HS-27A (cell line): ENCODE measurements at places on chromosomes 16 and 17.
A peak's percentile ranks its signal among the peaks of the same experiment; 100 is the strongest.

GRCh38 chr16:64051824-64052223, 1070.0 kb downstream of the CDH11 start:
- no peak for DNase-seq

- no peak for DNase-seq
These were observed 45.7 kb upstream of the ZNF469 start for GRCh38 chr16:88337021-88337420.

- DNase-seq = no peak
These were observed 79.6 kb upstream of the ATP2A3 start for GRCh38 chr17:4043862-4044261.

GRCh38 chr16:51931653-51932052, 615.3 kb downstream of the TOX3 start:
- no peak for DNase-seq

DNA sequence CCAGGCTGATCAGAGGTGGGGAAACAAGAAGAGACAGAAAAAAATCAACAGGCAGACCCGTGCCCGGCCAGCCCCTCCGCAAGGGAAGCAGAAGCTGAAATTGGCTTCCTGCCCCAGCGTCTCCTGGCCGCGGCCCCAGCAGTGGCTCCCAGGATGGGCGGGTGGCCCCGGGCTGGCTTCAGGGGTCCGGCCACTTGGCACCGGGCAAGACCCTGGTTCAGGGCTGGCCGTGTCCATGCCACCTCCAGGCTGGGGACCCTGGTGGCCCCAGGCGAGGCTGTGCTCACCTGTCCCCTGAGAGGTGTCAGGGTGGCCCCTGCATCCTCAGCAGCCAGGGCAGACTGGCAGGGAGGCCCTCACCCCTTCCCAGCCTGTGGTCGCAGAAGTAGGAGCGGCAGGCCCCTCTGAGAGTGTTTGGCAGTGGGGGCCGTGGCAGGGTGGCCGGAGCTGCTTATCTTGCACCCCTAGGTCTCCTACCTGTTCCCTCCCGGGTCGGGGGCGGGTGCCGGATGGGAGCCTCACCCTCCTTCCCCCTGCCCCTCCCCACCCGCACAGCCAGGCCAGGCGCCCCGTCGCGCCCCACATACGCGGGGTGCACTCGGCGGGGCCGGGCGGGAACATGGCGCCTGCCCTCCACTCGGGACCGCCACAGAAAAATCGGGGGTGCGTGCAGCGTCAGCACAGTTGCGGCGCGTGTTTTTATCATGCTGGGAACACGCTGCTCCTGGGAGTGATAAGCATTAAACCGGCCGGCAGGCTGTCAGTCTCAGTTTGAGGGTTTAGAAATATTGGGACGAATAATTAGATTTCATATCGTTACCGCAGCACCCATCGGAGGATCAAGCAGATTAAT, 46.7 kb upstream of the ZC3H18 start:
- DNase-seq = no peak

DNA sequence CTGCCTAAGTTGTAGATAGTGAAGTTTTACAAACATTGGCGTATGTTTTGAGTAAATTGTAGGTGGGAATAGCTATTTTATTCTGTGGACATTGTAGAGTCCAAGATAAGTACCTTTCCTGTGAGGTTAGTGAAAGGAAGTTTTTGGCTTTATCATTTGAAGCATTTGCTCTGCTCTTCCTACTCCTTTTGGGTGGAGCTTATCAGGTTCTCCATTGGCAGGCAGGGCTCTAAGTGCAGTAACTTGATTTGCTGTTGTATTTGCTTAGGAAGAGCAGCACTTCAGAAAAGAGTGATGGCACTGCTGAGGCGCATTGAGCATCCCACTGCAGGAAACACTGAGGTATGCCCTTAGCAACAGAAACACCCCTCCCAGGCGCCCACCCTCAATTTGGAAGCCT, 70.1 kb downstream of the OMG start:
- DNase-seq = no peak

DNA sequence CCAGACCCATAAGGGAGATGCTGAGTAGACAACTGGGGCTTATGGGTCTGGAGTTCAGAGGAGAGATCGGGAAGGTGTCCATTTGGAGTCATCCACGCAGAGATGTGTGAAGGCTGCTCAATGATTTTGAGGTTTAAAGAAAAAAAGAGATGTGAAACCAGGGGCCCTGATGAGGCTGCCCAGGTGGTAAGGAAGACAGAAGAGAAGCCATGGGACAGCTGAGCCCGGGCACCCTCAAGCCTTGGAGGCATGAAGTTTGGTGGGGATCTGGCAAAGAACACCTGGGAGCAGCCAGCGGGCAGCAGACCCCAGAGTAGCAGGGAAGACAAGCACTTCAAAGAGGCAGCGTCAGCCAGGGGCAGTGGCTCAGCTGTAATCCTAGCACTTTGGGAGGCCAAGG, 20.8 kb upstream of the MYO15B start:
- DNase-seq = no peak

- no peak for DNase-seq
These were observed 11.4 kb upstream of the C16orf78 start for GRCh38 chr16:49362230-49362629.

GRCh38 chr16:48101069-48101674, 54.6 kb downstream of the ABCC12 start:
- DNase-seq = no peak

DNA sequence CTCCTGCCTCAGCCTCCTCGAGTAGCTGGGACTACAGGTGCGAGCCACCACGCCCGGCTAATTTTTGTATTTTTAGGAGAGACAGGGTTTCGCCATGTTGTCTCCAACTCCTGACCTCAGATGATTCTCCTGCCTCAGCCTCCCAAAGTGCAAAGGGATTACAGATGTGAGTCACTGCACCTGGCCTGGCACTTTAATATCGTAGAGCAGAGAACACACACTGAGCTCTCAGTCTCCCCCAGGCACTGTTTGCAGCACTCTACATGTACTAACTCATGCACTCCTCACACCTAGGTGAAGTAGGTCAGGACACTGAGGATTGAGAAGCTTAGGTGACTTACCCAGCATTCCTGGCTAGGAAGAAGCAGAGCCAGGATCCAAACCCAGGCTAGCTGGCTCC, 15.0 kb downstream of the C17orf100 start:
- no peak for DNase-seq

DNA sequence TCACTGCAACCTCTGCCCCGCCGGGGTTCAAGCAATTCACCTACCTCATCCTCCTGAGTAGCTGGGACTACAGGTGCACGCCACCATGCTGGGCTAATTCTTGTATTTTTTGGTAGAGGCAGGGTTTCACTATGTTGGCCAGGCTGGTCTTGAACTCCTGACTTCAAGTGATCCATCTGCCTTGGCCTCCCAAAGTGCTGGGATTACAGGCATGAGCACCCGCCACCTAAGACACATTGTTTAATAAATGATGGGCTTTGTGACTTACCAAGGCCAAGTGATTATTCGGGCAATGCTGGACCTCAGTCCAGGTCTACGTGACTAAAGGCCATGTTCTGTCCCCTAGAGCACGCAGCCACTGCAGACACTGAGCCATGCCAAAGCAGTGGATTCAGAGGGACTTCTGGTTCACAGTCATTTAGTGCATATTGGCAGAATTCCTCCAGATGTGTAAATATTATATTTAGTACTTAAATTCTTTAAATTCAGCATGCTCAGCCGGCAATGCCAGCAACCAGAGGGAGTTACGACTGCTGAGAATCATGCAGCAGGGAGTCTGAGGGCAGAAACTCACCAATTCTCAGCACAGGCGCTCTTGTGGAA, 4.8 kb upstream of the ERCC4 start:
- no peak for DNase-seq

GRCh38 chr16:49876716-49877129, 20.8 kb upstream of the ZNF423 start:
- DNase-seq = no peak

DNA sequence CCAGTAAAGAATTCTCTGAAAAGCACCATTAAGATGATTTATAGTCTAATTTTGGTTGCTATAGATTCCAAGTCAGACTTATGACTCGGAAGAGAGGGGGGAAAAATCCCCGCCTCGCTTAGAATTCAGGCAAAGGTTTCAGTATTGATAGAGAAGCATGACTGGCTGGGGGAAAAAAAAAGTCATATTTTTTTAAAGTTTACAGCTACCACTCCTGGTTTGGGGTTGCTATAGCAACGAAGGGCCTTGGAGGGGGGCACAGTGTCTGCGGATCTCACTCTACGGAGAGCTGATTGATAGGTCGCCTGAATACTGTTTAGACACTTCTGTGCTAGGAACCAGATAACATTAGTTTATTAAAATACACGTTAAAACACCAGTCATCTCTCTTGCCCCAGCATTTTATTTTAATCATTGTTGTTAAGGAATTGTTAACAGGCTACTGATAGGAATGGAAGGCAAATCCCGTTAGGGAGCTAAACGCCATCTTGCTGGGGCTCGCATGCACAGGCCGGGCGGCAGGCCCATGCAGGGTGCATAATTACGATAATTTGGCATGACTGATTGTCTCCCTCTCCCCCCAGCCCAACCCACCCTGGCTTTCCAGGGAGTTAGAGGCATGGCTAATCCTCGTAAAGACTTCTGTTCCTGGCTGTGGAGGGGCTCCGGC, 380.0 kb upstream of the XYLT1 start:
- DNase-seq = no peak

GRCh38 chr17:57603978-57604377, 141.1 kb downstream of the CCDC182 start:
- DNase-seq = no peak

GRCh38 chr17:50955667-50956120, 89.5 kb upstream of the TOB1 start:
- DNase-seq = no peak

DNA sequence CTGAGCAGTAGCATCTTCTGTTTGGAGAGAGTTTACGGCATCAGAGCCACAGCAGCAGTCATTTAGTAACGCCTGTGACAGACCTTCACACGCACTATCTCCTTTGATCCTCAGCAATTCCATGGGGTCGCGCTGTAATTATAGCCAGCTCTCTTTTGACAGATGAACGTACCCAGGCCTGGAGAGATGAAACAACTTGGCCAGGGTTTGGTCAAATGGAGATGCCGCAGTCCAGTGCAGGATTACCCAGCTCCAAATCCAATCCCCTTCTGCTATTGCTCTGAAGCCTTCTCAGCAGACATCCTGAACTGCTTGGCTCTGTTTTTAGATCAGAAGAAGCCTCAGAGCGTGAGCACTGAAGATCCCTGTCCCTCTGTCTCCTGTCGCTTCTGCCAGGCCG, 83.9 kb downstream of the SOX9 start:
- no peak for DNase-seq

GRCh38 chr17:16398270-16399267, 16.8 kb upstream of the TRPV2 start:
- no peak for DNase-seq

- no peak for DNase-seq
These were observed 350.1 kb upstream of the KIF2B start for GRCh38 chr17:53472586-53472985.

GRCh38 chr17:6135236-6135635, 65.1 kb downstream of the WSCD1 start:
- no peak for DNase-seq

GRCh38 chr16:85574672-85575475, 38.2 kb upstream of the GSE1 start:
- DNase-seq = no peak

- no peak for DNase-seq
These were observed 10.6 kb downstream of the RSPRY1 start for GRCh38 chr16:57196753-57197152.

DNA sequence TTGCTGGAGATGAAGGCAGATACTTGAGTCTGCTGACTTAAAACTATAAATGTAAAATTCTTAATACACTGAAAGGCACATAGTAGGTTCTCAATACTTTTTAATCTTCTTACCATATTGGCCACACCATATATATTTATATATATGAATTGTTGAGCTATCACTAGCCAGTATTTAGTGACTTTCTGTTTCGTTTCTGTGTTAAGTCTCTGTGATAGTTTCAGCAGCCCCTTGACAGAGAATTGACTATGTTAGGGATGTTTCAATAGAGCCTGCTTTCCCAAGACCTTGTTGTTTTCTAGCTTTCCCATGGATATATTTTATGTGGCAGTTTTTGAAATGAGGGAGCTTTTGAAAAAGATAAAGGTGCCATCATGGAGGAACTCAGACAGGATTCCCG, 206.5 kb upstream of the GOT2 start:
- DNase-seq = no peak

- DNase-seq = no peak
These were observed 30.7 kb downstream of the CEP95 start for GRCh38 chr17:64537488-64537887.

GRCh38 chr17:43546319-43547188, at the start of gene ETV4:
ETV4 (minus strand) TSS chr17:43546340; CDS start chr17:43545617, 723 bp downstream.
- DNase-seq = peak; percentile 45

DNA sequence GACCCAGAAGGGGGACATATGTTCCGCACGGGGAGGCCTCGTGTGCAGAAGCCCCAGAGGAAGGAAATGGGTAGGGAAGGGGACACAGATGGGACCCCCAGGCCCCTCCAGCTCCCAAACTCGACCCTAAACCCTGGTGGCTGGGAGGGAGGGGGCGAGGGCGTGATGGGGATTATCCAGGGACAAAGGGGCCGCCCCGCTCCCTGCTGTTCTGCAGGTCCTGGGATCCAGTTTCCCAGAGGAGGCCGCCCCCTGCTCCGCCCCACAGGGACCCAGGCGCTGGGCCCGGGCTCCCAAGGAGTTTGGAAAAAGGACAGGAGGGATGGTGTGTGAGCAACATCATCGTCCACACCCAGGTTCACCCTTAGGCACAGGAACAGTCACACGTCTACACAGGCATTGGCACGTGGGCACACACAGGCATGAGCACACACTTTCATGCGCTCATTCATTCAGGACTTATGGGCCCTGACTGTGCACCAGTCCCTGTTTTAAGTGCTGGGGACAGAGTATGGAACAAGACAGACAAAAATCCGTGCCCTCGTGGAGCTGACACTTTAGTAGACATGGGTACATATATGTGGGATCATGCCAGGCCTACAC, 12.8 kb upstream of the FBXL19 start:
- no peak for DNase-seq

DNA sequence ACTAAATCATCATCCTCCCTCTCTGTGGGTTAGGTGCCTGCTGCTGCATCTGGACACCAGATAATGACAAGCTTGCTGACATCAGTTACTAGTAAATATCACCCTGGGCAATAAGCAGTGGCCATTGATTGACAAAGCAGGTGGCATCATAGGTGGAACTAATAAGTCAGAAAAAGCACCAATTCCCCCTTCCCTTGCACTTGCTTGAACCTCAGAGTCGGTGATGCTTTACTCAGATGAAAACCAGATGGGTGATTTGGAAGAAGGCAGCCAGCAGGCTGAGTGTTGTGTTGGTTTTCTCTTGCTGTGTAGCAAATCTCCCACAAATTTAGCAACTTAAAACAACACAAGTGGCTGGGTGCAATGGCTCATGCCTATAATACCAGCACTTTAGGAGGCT, 146.9 kb upstream of the NOL11 start:
- no peak for DNase-seq

GRCh38 chr17:429589-429988, 77.0 kb upstream of the RPH3AL start:
- no peak for DNase-seq
